Epithelial cell of prostate (primary cell): ENCODE measurements at places on chromosomes 7 and 10.
A peak's percentile ranks its signal among the peaks of the same experiment; 100 is the strongest.

- no peak for DNase-seq
Measured at GRCh38 chr10:124160176-124160575, 66.8 kb upstream of the CHST15 start.

DNA sequence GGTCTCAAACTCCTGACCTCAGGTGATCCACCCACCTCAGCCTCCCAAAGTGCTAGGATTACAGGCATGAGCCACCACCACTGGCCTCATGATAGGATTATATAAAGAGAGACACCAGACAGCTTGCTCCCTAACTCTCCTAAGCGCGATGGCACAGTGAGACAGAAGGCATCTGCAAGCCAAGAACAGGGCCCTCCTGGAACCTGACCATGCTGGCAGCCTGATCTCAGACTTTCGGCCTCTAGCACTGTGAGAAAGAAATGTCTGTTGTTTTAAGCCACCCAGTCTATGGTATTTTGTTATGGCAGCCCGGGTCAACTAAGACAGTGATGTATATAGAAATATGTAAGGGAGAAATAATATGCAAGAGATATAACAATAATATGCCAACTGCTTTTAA, 51.2 kb downstream of the SRPK2 start:
- no peak for DNase-seq

DNA sequence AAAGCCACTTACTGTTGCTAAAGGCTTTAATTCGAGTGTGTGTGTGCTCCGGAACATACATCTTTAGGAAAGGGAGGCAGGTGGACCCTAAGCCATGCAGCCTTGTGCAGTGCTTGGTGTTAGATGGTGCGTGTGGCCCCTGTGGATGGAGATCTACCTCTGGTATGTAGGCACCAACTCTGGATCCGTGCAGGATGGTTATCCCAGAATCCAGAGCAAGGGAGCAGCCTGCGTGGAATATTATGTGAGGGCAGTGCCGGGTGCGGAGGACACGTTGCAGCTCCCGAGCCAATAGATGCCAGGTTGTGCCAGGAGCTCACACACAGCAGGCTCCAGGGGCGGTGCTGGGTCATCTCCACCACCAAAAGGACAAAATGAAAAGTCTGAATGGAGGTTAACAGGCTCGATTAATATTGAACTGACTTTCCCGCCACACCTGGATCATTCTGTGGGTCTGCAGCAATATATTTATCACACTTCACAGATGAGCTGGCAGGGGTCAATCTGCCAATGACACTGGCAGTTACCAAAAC, 143.0 kb upstream of the NPS start:
- DNase-seq: no peak

DNA sequence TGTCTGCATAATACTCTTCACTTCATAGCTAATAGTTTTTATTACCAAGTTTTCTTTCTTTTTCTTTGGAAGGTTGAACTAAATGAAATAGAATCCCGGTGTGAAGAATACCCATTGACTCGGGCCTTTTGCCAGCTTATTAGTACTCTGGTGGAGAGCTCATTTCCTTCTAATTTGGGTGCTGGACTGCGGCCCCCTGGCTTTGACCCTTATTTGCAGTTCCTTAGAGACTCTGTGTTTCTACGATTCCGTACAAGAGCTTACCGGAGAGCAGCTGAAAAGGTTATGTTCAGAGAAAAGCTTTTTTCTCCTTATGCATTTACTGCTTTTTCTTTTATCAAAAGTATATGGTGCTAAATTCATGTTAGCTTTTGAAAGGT, 40.2 kb downstream of the NUP205 start:
- DNase-seq: no peak

DNA sequence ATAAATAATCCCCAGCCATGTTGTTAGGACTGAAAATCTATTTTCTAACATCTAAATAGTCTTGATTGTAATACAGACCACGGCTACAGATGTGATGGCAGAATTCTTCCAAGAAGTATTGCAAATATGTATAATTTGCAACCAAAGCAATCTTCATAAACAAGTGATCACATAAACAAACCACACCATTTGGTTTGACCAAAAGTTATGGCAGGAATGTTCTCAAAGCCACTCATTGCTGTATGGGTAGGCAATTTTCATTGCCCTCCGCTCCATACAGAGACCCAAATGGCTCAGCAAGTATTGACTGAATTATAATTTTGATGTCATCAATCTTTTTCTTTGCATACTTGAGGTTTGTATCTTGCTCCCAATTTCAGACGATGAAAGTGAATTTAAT, 19.0 kb upstream of the RHOBTB1 start:
- no peak for DNase-seq

DNA sequence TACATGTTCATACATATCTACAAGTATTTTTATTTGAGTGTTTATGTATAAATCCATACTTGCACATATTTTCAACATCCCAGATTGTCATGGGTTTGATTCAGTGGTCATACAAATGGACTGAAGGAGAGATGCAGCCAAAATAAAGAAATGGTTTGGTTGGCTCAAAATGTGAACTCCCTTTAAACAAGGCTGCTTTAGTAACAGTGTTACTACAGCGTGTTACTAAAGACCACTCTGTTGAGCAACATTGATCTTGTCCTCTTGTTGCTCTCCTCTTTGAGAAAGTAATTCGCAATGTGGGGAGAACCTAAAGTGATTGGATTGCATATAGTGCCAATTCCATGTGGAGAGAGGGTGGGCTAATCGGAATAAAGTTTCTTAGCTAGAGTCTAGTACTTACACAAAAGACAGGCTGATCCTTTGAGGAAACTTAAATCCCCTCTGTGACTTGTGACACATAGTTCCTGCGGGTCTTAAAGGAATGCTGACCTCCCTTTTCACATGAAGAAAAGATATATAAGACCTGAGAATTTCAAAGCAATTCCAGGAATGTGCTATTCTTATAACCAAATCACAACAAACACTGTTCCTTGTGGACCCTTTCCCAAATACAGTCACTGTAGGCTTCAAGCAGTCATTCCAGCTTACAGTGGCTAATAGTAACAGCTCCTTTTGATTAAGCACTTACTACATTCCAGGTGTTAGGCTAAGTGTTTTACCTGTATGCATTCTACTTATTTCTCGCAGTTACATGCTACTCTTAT, 144.3 kb downstream of the FZD1 start:
- DNase-seq: no peak

DNA sequence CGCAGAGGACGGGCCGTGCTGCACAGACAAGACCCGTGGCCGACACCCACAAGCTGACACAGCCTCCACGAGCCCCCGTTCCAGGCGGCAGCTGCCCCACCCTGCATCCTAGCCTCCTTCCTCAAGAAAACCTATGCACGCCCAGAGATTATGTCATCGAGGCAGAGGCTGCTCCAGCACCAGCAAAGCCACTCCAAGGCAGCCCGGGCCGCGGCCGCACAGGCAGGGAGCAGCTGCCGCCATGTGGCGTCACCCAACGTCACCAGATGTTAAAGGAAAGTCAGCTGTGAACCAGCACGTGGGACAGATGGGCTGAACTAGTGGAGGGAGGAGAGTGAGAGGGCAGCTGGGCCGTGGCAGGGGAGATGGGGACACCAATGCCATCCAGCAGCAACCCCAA, 59.8 kb downstream of the STK32C start:
- DNase-seq: no peak

GRCh38 chr10:132786476-132786883, 533 bp upstream of the NKX6-2 start:
- no peak for DNase-seq

GRCh38 chr7:127665922-127666321, 13.9 kb downstream of the SND1 start:
- no peak for DNase-seq

DNA sequence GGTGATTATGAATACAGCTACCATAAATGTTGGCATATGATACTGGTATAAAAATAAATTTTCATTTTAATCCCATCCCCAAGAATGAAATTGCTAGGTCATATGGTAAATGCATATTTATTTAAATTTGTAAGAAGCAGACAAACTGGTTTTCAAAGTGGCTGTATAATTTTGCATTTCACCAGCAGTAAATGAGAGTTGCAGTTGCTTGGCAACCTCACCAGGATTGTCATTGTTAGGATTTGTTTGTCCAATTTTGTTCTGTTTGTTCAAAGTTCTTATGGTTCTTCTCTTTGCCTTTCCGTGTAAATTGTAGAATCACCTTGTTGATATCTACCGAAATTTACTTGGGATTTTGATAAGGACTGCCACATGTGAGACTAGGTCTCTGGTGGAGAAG, 237.4 kb downstream of the OTUD1 start:
- DNase-seq: no peak

- no peak for DNase-seq
Measured at GRCh38 chr7:141210862-141211261, 137.0 kb downstream of the TMEM178B start.

GRCh38 chr10:71667387-71667752, 52.2 kb downstream of the C10orf105 start:
- no peak for DNase-seq

- DNase-seq: peak; percentile 64
Measured at GRCh38 chr10:114068054-114068707, 24.5 kb downstream of the ADRB1 start.

DNA sequence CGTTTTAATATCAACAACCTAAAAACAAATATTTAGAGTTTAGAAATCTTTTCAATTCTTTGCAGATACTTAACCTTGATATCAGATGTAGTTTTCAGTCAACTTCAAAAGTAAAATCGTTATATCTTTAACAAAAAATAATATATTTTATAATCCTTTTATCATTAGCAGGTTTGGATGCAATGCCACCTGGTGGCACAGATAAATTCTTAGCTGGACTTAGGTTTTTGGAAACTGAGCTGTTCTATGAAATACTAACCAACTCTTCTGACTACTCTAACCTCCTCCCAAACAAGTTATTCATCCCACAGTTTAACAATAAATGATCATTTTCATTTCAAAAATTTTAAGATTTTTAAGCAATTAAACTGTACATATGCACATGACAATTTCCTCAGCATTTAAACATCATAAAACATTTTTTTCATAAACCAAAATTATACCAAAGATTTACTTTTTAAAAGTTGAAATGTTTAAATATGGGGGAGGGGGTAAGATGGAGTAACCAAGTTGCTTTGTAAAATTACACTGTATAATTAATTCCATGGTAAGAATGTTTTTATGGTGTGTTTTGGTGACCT, 56.9 kb downstream of the HIBADH start:
- DNase-seq: no peak

DNA sequence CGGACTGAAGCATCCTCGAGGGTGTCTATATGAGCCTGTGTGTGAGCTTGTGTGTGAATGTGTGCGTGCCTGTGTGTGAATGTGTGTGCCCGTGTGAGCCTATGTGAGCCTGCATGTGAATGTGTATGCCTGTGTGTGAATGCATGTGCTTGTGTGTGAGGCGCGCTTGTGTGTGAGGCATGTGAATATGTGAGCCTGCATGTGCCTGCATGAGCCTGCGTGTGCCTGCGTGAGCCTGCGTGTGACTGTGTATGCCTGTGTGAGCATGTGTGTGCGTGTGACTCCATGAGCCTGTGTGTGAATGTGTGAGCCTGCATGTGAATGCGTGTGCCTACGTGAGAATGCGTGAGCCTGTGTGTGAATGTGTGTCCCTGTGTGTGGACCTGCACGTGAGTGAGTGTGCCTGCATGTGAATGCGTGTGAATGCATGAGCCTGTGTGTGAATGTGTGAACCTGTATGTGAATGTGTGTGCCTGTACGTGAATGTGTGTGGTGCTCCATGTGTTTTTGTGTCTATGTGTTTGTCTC, 33.4 kb downstream of the PDGFA start:
- no peak for DNase-seq

DNA sequence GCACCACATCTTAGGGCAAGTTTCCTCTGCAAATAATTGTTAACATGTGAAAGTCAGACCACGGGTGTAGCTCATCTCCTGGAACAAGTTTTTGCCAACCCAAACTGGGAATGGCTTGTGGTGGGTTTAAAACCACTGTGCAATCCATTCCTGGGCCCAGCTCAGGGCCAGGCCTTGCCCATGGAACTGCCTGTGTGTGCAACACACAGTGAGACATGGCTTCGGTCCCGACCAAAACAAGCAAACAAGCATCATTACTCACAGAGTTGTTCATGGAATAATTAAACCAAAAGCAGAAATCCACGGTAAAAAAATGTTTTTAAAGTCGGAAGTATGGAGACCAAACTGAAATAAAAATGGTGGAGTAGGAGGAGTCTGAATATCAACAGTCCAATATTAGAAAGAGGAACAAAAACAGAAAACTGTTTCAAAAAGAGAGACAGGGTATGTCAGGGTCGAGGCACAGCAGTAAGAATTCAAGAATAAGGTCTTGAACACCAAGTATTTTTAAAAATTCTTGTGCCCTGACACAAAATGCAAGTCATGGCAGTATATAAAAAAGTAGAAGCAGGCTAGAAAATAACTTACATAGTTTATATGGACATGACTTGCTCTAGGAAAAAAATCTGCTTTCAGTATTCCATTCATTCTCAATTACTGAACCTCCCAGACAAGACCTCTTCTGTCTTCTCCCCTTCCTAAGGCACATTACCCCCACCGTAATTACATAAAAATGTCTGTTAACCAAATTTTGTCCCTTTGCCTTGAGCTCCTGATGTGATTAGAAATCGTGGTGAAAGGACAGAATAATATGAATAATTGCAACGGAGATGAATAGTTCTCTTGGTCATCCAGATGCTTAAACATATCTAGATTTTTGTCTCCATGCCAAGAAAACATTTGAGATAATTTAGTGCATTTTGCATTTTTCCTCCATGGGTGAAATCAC, 88.4 kb downstream of the FAS start:
- no peak for DNase-seq

GRCh38 chr10:30041196-30042105, 17.9 kb downstream of the JCAD start:
- no peak for DNase-seq

DNA sequence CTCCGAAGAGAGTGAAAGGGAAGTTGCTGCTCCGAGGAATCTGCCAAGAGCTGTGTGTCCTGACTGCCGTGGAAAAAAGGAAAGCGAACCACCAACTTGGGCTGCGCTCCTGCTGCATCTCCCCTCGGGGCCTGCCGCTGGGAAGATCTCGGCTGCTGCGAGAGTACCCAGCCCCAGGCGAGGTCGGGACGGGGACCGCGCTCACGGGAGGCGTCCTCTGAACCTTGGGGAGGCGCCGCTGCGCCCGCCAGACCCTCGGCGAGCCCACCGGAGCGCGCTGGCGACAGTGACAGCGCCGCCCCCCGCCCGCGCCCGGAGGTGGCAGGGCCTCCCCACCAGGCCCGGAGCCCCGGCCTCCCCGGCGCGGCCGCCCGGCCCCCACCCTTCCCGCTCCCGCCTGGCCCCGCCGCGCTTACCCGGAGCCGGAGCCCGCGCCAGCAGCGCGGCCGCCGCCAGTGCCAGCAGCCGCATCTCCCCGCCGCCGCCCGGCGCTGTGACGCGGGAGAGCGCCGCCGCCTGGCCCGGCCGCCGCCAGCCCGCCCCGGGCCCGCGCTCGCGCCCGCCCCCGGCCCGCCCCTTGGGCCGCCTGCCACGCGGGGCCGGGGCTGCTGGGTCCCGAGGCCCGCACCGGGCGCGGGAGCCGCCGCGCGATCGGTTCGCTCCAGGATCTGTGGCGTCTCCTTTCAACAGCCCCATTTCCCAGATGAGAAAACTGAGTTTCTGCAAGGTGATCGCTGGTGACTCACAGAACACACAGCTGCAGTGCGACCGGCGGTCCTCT, at the start of gene VSTM4:
Gene VSTM4, minus strand, starts transcription at position 508 of the 781 bp plus-strand sequence. Its CDS starts 37 bp downstream, at position 471.
- DNase-seq: no peak

- DNase-seq: no peak
Measured at GRCh38 chr10:121668314-121669027, 70.2 kb upstream of the FGFR2 start.
